ENCODE measurements at places on chromosomes 6 and 20. TPM values are rescaled to one million over a fixed set of nuclear protein-coding genes. Genes with fewer than 3 reads are reported as not detected.

DNA sequence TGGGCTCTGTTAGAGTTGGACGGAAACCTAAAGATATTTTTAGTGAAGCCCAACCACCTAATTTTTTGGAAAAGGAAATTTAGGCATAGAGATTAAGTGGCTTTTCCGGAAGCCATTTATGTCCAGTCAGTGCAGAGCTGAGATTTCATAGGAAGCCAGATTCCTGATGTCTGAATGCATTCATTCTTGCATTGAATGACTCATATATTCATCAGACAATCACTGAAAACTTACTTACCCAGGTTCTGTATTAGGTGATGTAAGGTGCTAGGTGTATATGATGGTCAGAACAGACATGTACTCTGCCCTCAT lies 4.1 kb downstream of the SH3BGRL2 start:
- peak; percentile 25 for DNase-seq

DNA sequence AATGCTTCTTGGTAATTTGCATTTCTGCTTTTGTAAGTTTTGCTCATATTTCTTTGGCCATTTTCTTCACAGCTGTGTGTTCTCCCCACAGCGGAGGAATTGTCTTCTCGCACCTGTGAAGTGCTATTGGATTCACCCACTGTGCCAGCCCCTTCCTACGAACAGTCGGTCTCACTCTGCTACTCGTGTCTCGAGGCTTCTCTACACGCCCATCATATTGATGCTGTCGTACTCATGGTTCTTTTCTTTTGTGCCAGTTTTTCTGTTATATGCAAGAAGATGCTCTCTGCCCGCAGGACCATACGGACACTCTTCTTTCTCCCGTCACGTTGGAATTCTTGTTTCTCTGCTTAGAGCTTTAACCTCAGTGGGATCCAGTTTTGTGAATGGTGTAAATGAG lies 200.3 kb downstream of the DLL1 start:
- DNase-seq: no peak

The MAP7 gene
- total RNA-seq: 17.6 TPM

DNA sequence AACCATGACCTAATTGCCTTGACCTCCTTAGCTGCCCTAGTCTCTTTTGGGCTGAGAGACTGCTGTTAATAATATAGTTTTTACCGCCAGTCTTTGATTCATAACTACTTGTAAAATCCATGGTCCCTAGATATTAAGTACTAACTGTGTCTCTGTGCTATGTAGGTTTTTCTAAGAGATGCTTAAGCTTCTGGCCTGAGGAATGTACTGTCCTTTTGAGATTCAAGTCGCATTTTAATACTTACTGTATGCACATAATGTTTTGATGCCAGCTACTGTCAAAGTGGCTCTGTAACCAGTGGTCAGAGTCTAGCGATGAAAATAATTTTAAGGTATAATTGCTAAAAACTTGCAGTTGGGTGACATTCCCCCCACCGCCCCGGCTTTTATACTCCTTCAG lies 2.1 kb downstream of the AKAP12 start:
- no peak for DNase-seq

- no peak for DNase-seq
Observed at GRCh38 chr6:54970337-54970736, 123.8 kb downstream of the FAM83B start.

- peak; percentile 56 for DNase-seq
Observed at GRCh38 chr20:431012-431904, 23.2 kb downstream of the RBCK1 start.

GRCh38 chr6:1378065-1379016 lies 11.0 kb upstream of the FOXF2 start:
- no peak for DNase-seq

DNA sequence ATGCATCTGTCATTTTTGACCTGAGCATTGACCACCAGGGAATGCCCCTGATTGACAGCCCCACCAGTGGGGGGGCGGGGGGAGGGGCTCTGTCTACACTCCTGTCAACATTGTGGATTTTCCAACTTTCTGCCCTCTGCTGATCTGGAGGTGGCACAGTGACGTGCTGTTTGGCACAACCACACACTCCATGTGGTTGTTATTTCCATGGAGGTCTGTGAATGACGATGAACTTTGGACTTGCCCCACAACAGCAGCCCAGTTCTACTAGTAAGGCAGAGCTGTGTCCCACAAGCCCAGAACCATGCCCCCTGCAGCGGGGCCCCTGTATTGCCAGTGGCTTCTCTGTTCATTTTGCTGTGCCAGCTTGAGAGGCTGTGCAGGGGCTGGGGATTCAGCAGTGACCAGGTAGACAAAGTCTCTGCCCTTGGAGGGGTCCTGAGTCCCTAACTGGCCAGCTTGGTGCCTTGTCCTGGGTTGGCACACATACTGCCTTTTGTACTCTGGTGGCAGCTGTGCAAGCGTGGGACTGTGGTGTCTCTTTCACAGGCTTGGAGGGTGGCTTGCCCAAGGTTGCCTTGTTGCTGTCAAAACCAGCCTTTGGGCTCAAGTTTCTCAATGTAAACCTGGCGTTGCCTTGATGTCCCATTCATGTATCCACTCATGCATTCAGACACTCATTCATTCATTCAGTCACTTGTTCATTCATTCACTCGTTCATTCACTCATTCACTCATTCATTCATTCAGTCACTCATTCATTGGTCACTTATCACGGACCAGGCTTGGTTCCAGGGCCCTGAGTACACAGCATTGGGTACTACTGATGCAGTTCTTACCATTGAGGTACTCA lies 108.5 kb downstream of the SYCP2 start:
- DNase-seq: no peak

The ME1 gene
- total RNA-seq: 13.8 TPM

The SLC17A9 gene
- 12.0 TPM for total RNA-seq

GRCh38 chr6:37083243-37084138 lies 78.0 kb downstream of the FGD2 start:
- no peak for DNase-seq

The RSPO3 gene
- 1.9 TPM for total RNA-seq

DNA sequence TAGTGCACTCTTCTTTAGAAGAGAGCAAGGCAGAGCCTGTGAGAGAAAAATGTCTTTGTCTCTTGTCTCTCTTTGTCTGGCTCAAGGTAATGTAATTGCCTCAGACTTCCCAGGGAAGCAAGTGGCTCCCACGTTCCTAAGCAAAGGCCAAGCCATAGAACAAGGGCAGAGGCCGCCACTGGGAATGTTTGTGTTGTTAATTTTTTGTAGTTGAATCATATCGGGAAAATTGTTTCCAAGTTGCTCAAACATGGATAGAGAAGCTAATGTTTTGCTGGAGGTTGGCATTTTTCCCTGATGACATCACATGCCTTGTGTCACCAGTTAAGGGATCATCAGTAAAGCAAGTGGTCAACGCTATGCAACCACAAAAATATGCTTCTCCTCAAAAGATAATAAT lies 211.5 kb upstream of the FOXA2 start:
- peak; percentile 86 for DNase-seq

The ADGRB3 gene
- 0.92 TPM for total RNA-seq

GRCh38 chr6:144338951-144339700 lies 54.0 kb downstream of the UTRN start:
- no peak for DNase-seq

DNA sequence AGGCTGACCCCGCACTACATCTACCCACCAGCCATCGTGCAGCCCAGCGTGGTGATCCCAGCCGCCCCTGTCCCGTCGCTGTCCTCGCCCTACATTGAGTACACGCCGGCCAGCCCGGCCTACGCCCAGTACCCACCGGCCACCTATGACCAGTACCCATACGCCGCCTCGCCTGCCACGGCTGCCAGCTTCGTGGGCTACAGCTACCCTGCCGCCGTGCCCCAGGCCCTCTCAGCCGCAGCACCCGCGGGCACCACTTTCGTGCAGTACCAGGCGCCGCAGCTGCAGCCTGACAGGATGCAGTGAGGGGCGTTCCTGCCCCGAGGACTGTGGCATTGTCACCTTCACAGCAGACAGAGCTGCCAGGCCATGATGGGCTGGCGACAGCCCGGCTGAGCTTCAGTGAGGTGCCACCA lies 16.4 kb downstream of the RBM38 start:
- DNase-seq: no peak

The PRDM13 gene
- not detected for total RNA-seq

DNA sequence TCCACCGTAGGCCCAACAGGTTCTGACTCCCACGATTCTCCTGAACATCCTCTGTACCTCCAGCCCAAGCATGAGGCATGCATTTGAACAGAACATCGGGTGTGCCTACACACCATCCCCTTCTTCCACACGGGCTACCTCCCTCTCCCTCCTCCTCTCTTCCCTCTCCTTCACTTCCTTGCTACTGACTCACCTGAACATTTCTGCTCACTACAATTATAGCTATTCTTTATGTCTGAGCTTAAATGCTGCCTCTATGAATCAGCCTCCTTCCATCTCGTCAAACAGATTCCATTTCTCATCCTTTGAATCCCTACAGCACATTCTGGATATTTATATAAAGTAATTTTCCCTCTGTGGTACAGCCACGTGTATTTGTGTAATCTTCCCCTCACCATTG lies 71.4 kb upstream of the MYLIP start:
- no peak for DNase-seq

- DNase-seq: no peak
Observed at GRCh38 chr6:109503327-109504224, 20.6 kb upstream of the ZBTB24 start.

DNA sequence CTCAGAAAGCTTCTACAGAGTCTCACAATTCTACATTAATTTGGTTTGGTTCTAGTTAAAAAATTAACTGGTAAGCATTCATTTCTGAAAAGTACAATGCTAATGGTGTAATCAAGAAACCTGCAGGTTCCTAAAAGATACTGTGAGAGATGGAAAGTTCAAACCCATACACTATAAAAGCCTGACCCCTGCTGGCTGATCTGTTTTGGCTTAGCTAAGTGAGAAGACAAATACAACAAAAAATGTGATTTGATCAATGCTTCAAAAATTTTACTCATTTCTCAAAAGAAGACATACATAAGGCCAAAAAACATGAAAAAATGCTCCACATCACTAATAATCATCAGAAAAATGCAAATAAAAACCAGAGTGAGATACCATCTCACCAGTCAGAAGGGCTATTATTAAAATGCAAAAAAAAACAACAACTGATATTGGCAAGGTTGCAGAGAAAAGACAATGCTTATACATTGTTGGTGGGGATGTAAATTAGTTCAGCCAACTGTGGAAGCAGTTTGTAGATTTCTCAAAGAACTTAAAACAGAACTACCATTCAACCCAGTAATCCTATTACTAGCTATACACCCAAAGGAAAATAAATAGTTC lies 102.8 kb downstream of the MOXD1 start:
- no peak for DNase-seq

DNA sequence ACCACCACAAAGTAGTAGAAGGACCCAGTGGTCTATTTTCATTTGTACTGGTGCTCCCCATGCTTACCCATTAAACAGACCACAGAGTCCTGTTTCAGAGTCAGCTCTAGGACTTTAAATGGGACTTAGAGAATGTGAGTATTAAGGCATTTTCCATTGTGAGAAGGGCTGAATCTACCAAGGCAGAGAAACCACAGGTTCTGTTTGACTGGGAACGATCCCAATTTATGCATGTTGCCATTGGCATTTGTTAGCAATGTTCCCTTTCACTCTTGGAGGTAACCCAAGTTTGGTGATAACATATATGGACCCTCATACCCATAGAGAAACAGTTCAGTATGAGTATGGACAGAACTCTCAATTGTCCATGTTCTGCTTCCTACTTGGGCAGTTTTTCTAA lies 672.8 kb downstream of the KIF16B start:
- no peak for DNase-seq

The IDH3B gene
- 118 TPM for total RNA-seq

The ACTL10 gene
- 3.6 TPM for total RNA-seq

DNA sequence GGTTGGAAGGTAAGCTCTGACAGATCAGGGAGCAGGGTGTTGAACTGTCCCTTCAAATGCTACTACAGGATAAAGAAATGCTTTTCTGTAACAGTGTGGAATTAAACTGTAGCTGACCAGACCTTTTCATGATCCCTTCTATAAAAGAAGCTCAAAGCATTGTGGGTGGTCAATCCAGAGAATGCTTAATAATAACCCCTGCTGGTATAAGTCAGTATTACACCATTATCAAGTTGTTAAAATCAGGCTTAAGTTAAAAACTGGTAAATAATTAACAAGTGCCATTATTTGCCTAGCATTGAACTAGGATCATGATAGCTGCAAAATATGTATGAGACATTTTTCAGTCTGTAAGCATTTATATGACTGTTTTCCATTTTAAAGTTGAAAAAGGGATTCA lies 468.9 kb downstream of the PKHD1 start:
- no peak for DNase-seq

- DNase-seq: peak; percentile 56
Observed at GRCh38 chr20:38201356-38201755, 36.3 kb upstream of the TGM2 start.

- DNase-seq: no peak
Observed at GRCh38 chr20:50379991-50380696, 130.0 kb upstream of the PTPN1 start.

The TSPO2 gene
- total RNA-seq: not detected

The RIPK1 gene
- total RNA-seq: 20.5 TPM

The APMAP gene
- 98.8 TPM for total RNA-seq

The BMP7 gene
- total RNA-seq: 30.5 TPM

DNA sequence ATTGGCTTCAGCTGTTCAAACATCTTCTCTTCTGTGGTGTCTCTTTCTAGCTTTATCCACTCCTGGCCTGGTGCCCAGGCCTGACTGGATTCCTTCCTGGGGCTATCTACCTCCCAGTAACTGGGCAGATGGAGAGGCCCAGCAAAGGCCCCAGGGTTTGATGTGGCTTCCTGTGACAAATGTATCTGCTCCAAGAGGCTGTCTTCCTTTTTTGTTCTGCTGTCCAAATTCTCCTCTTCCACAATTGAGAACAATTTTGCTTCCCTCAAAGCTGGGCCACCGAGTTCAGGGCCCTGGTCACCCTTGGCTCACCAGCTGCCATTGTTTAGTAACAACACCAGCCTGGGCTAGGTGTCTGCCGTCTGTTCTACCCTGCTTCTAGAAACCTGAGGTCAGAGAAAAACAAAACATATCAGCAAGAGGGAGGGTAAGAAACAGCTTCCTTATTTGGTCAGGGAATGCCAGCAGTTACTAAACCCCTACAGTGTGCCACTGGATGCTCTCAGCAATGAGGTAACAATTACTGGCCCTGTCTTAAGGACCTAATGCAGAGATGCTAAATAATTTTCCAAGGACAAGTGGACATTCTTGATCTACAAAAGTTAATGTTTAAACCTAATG lies 3.9 kb downstream of the ZFP57 start:
- DNase-seq: peak; percentile 39

DNA sequence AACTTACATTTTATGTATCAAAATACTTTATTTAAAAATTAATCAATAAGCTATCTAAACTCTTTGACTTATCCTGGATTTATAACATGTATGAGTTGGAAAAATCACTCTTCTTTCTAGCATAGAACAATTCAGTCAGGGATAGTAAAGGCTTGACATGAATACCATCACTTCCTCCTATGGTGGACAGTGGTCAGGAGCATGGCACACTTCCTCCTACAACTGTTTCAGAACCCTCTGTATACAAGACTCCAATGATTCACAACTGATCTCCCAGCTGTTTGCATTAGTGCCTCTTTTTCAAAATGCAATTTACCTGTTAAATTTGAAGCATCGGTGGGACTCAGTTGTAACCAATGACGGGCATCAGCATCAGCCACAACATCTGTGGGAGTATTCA lies 129.7 kb downstream of the RALGAPA2 start:
- DNase-seq: no peak
